ENCODE measurements at places on chromosomes 12 and 14. TPM values are rescaled to one million over a fixed set of nuclear protein-coding genes. Genes with fewer than 3 reads are reported as not detected.

The EAPP gene
- total RNA-seq = 29.3 TPM

DNA sequence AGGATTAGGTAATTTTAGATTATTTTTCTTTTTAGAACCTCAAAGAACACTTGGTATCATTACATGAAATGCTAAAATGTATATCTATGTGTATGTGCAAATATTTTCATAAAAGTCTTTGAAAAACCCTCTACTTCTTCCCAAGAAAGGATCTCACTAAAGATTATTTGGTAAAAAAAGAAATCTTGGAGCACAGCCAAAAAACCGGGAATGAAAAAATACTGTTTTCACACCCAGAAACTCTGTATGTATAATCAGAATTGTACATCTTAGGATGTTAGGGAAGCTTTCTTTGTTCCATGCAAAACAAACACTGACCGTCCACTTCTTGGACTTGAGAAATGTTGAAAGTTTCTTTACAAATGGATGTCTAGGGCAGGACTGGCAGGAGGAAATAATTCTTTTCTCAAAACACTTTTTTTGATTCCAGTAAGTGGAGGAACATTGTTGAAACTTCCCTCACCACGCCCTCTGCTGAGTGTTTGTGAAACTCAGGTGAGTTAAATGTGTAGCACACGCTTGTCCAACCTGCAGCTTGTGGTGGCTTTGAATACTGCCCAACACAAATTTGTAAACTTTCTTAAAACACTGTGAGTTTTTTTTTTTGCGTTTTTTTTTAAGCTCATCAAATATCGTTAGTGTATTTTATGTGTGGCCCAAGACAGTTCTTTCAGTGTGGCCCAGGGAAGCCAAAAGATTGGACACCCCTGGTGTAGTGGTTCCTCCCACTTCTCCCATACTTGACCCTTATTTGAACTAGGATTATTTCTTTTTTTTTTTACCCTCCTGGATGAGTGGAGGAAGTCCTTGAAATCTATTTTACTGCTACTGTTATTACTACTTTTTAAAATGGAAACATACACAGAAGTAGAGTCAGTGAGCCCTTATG, 26.6 kb downstream of the FBXO34 start:
- H3K4me3 ChIP-seq = no peak overlapping the region
- H3K4me1 ChIP-seq = peaks cover 19% of the 10 kb centered on the region
- no peaks in the 10 kb centered on the region for H3K36me3 ChIP-seq

The PTHLH gene
- total RNA-seq = 0.44 TPM

DNA sequence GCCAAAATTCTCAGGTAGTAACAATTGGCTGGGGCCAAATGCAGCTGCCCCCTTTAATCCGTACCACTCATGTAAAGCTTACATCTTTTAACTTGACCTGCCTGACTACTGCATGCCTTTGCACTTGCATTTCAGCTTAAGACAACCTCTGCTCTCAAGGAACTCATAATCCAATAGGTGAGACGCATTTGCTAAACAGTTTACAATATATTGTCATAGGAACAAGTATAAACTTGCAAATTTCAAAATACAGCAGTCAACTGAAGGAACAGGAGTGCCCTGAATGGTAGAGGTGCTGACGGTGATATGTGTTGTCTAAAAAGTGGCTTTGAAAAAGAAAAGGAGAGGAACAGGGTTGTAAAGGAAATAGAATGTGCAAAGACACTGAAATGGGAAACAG, 3.6 kb upstream of the BRMS1L start:
- no peak for DNase-seq
- H3K4me1 ChIP-seq = peaks cover 6% of the 10 kb centered on the region
- H3K27me3 ChIP-seq = no peaks in the 10 kb centered on the region
- H3K27ac ChIP-seq = no peak overlapping the region
- H3K36me3 ChIP-seq = no peaks in the 10 kb centered on the region

DNA sequence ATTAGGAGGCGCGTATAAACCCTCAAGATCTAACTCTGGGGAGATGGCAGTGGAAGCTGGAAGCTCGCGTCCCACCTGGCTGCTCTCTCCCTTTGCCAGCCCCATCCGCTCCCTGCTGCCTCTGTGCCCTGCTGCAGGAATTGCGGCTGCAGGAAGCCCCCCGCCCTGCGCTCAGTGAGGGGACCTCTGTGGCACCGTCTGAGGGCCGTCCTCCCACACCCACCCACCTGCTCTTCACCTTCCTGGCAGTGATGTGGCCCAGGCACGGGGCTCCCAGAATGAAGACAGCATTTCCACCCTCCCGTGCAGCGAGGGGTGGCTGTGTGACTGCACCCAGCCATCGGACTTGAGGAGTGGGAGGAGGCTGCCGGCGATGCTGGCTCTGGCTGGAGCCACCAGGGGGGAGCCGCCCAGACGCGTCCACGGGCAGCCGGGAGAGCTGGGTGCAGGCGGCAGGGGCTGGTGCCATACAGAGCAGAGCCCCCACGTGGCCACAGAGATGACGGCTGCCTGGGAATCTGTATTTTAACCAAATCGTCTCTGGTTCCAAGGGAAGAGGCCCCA, 28.3 kb upstream of the GALNT9 start:
- H3K4me3 ChIP-seq = no peak overlapping the region
- no peak overlapping the region for H3K27ac ChIP-seq
- H3K27me3 ChIP-seq = no peaks in the 10 kb centered on the region

The MDP1 gene
- 17.2 TPM for total RNA-seq

The ESRRB gene
- total RNA-seq = not detected

The GLIPR1L2 gene
- total RNA-seq = 0.34 TPM

The LRCOL1 gene
- total RNA-seq = 0.92 TPM

The HEATR5A gene
- total RNA-seq = 19.6 TPM

DNA sequence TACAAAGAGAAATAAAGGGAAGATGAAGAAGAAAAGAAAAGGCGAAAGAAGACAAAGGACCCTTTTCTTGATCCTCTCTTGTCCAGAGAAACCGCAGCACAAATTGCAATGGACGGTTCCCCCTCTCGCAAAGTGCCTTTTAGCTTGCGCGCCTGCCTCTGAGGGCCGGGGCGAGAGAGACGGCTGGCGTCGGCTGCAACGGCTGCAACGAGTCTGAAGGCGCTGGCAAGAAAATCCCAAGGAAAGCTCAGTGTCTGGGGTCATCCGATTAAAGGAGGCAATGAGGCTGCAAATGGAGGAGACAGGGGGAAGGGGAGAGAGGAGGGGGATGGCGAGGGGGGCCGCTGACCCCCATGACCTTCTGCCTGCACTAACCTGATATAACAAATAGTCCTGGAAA, 671.5 kb downstream of the MED13L start:
- H3K36me3 ChIP-seq = no peaks in the 10 kb centered on the region
- no peak overlapping the region for H3K27ac ChIP-seq
- no peaks in the 10 kb centered on the region for H3K4me1 ChIP-seq
- DNase-seq = peak; percentile 49

GRCh38 chr12:66735275-66735674, 56.4 kb upstream of the GRIP1 start:
- no peaks in the 10 kb centered on the region for H3K36me3 ChIP-seq
- DNase-seq = no peak
- no peaks in the 10 kb centered on the region for H3K27me3 ChIP-seq
- H3K4me1 ChIP-seq = no peaks in the 10 kb centered on the region
- no peak overlapping the region for H3K27ac ChIP-seq

GRCh38 chr12:54463034-54463433, 10.4 kb downstream of the GTSF1 start:
- H3K27ac ChIP-seq = no peak overlapping the region
- no peaks in the 10 kb centered on the region for H3K27me3 ChIP-seq
- no peak overlapping the region for H3K4me3 ChIP-seq
- peak; percentile 45 for DNase-seq
- H3K4me1 ChIP-seq = no peaks in the 10 kb centered on the region

The IAPP gene
- not detected for total RNA-seq

The HCAR3 gene
- total RNA-seq = 8.0 TPM

- no peaks in the 10 kb centered on the region for H3K36me3 ChIP-seq
- no peak overlapping the region for H3K27ac ChIP-seq
- no peaks in the 10 kb centered on the region for H3K4me1 ChIP-seq
- H3K4me3 ChIP-seq = no peak overlapping the region
- H3K27me3 ChIP-seq = no peaks in the 10 kb centered on the region
Observed at GRCh38 chr14:33755358-33755757, 195.5 kb downstream of the EGLN3 start.

GRCh38 chr12:94140556-94140955, 7.8 kb upstream of the PLXNC1 start:
- H3K4me3 ChIP-seq = no peak overlapping the region
- H3K36me3 ChIP-seq = no peaks in the 10 kb centered on the region
- no peak overlapping the region for H3K27ac ChIP-seq

GRCh38 chr14:65487783-65488494, 75.4 kb downstream of the FUT8 start:
- H3K4me3 ChIP-seq = no peak overlapping the region
- DNase-seq = no peak
- no peak overlapping the region for H3K27ac ChIP-seq
- no peaks in the 10 kb centered on the region for H3K27me3 ChIP-seq
- peaks cover 11% of the 10 kb centered on the region for H3K4me1 ChIP-seq
- no peaks in the 10 kb centered on the region for H3K36me3 ChIP-seq

DNA sequence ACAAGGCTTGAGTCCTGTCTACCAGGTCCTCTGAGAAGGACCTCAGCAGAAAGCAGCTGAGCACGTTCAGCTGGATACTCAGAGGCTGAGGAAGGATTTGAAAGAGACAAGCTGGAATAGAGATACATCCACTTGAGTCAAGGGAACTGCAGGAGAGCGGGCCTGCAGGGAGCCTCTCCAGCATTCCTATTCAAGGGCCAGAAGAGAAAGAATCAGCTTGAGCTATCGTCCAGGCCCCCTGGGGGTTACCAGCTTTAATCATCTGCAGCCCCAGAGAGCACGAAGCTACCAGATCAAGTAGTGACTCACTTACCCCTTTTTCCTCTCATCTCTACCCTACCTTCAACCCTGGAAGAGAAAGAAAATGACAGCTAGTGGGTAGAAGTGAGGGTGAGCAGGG, 80.9 kb downstream of the NDUFA12 start:
- DNase-seq = no peak
- H3K36me3 ChIP-seq = no peaks in the 10 kb centered on the region
- H3K4me3 ChIP-seq = no peak overlapping the region
- no peak overlapping the region for H3K27ac ChIP-seq
- H3K27me3 ChIP-seq = no peaks in the 10 kb centered on the region
- no peaks in the 10 kb centered on the region for H3K4me1 ChIP-seq

The TROAP gene
- not detected for total RNA-seq

DNA sequence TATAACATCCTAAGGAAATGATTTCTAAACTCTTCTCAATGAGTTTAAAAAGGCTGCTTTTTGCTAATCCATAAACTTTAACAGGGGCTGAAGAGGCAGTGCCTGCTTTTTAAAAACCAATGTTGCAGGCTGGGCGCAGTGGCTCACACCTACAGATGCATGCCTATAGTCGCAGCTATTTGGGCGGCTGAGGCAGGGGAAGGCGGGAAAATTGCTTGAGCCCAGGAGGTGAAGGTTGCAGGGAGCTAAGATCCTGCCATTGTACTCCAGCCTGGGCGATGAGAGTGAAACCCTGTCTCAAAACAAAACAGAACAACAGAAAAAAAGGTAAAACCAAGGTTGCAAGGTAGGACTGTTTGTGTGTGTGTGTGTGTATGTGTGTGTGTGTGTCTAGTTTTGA, 531.2 kb downstream of the DIO2 start:
- H3K36me3 ChIP-seq = no peaks in the 10 kb centered on the region
- no peaks in the 10 kb centered on the region for H3K27me3 ChIP-seq
- no peaks in the 10 kb centered on the region for H3K4me1 ChIP-seq
- DNase-seq = no peak

GRCh38 chr14:103882503-103883262, 35.3 kb upstream of the PPP1R13B start:
- no peaks in the 10 kb centered on the region for H3K27me3 ChIP-seq
- H3K4me1 ChIP-seq = peaks cover 43% of the 10 kb centered on the region

DNA sequence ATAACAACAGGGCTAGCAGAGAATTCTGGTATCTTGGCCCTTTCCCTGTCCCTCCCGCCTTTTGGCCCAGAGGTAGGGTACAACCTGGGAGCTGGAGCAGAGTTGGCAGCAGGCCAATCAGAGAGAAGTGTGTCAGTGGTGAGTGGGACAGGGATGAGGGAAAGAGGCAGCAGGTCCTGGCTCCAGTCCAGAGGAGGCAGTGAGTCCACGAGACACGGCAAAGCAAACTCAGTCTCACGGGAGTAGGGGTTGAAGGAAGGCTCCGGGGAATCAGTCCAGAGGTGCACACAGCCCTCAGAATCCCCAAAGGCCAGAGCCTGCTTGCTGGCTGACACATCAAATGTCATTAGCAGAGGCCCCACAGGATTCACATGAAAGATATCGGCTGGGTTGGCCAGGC, 7.3 kb downstream of the PAN2 start:
- H3K4me1 ChIP-seq = no peaks in the 10 kb centered on the region
- H3K27me3 ChIP-seq = no peaks in the 10 kb centered on the region
- peaks cover 65% of the 10 kb centered on the region for H3K36me3 ChIP-seq
- H3K27ac ChIP-seq = no peak overlapping the region
- H3K4me3 ChIP-seq = no peak overlapping the region

Data from upper lobe of left lung (tissue), 6 donors.